ENCODE measurements at places on chromosomes 12 and 14. TPM values are rescaled to one million over a fixed set of nuclear protein-coding genes. Genes with fewer than 3 reads are reported as not detected.

The RBM19 gene
- total RNA-seq = 53.6 TPM

The SRGAP1 gene
- 20.7 TPM for total RNA-seq

The NCAPD2 gene
- total RNA-seq = 56.4 TPM

The BTBD6 gene
- total RNA-seq = 38.2 TPM

The SLC35F4 gene
- total RNA-seq = not detected

The SSTR1 gene
- total RNA-seq = not detected

The HCAR2 gene
- not detected for total RNA-seq

The GSG1 gene
- not detected for total RNA-seq

The LTB4R2 gene
- total RNA-seq = 3.2 TPM

GRCh38 chr12:88243982-88244381 is 101.9 kb downstream of the TMTC3 start:
- no peak for DNase-seq

DNA sequence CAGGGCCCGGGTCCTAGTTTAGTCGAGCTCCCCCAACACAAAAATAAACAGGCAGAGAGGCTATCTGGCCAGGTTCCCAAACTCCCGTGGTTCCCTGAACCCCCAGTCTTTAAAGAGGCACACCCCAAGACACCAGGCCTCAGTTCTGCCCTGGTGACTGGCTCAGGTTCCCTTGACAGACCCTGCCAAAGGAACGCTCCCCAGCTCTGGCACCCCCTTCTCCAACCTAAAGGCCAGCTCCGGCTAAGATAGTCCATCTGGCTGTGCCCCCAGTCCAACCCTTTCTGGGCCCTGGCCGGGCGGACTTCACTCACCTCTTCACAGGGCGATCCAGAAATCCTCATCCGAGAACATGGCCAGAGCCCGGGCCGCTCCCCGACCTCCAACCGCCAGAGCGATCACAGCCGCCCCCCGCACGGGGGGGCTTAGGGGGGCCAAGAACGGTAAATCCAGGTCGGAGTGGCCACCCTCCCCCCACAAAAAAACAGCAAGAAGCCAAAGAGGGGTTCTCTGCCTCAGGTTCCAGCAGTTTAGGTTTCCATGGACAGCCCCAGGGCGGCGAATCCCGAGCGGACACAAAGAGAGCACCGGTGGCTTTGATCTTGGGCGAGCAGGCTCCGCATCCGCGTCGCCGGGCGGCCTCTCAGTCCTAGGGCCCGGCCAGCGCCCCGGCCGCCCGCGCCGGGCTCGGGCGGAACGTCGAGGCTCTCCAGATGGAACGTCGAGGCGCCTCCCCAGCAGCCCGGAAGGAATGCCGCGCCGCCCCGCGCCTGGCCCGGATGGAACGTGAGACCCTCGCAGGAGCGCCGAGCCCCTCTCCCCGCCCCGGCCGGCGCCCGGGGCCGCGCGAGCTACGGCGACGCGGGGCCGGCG is 1.1 kb downstream of the KMT2D start:
- no peak for DNase-seq

- peak; percentile 65 for DNase-seq
These were observed at the start of gene CKB for GRCh38 chr14:103522649-103523574. TSS of gene CKB (minus strand) at chr14:103522830. CDS start at chr14:103522493, 337 bp downstream.

DNA sequence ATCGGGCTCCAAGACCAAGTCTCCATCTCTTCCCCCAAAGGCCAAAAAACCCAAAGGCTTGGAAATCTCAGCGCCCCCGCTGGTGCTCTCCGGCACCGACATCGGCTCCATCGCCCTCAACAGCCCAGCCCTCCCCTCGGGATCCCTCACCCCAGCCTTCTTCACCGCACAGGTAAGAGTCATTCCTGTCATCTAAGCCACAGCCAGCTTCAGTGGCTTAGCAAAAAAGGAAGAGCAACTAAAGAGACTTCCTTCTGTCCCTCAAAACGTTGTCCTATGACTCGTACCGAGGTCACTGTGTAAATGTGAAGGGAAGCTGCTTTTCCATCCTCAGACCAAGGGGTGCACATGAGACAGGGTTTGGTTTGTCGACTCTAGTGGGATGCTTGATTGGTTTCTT is 53.4 kb downstream of the ELK3 start:
- DNase-seq = no peak

GRCh38 chr12:118398940-118399339 is 22.6 kb downstream of the SUDS3 start:
- no peak for DNase-seq

DNA sequence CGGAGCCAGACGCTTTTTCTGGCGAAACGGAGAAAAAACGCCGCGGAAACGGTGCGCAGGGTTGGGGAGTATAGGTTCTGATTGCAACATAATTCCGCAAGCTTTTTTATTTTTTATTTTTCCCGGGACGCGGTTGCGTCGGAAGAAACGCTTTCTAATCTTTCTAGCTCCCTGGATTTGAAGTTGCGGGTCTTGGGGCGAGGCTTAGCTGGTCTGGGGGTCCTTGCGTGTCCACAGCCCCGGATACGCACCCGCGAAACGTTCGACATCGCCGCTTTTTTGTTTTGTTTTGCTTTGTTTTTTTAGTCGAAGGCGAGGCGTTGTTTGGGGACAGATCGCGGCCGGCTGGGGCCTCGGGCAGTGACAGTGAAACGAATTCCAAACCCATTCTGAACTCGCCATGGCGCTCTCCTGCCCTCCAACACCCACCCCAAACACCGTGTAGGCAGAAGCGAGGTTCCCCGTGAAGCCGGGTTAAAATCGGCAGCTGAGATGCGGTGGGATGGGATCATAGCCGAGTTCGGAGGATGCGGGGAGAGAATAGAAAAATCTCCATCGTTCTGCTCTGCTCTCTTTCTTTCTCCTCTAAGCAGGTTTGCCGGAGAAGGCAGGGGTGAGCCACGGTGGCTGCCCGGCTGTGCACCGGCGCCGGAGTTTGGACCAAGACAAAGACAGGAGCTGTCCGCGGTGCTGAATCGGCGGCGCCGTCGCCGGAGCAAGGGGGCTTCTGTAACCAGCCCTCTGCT is 8.1 kb upstream of the LHX5 start:
- no peak for DNase-seq

GRCh38 chr12:66596199-66596598 is 82.7 kb downstream of the GRIP1 start:
- no peak for DNase-seq

GRCh38 chr12:121135320-121135719 is 2.6 kb downstream of the P2RX7 start:
- no peak for DNase-seq

- DNase-seq = peak; percentile 75
These were observed 90.3 kb downstream of the C12orf75 start for GRCh38 chr12:105420659-105421240.

- DNase-seq = no peak
These were observed 365.7 kb upstream of the FKBP4 start for GRCh38 chr12:2429032-2429431.

- peak; percentile 60 for DNase-seq
These were observed 4.3 kb downstream of the DEGS2 start for GRCh38 chr14:100155049-100155621.

DNA sequence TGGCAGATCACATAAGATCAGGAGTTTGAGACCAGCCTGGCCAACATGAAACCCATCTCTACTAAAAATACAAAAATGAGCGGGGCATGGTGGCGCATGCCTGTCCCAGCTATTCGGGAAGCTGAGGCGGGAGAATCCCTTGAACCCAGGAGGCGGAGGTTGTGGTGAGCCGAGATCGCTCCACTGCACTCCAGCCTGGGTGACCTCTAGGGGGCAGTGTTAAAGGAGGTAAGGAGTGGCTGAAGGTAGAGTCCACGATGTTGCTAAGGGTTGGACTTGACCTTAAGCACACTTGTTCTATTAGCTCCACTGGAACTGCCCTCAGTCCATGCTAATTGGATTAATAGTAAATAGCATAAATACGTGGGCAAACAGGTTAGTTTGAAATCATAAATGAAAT is 62.4 kb upstream of the PSMC1 start:
- peak; percentile 44 for DNase-seq

DNA sequence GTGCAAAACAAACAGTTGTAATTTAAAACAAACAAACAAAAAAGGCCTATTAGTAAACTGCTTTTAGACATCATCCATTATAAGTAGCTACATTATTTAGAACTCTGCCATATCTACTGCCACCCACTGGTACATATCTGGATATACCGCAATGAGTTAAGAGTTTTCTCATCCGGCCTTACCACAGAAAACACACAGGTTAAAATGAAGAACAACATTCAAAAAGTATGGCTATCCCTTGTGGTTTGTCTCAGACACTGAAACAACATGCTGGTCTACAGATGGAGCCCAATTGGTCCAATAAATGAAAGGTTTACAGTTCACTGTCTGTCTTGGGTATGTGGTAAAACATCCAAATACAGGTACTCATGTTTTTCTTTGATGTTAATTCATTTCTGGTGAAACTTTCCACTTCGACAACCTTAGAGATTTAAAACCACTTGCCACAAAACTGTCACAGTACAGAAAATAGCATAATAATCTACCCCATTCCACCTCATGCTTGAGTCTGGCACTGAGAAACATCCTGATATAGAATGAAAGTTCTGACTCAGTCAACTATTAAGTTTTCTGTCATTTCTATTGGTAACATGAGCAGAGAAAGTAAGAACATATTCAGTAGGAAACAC is 354.3 kb downstream of the CEP128 start:
- DNase-seq = peak; percentile 54

- no peak for DNase-seq
These were observed 13.0 kb upstream of the TPCN1 start for GRCh38 chr12:113208041-113208934.

DNA sequence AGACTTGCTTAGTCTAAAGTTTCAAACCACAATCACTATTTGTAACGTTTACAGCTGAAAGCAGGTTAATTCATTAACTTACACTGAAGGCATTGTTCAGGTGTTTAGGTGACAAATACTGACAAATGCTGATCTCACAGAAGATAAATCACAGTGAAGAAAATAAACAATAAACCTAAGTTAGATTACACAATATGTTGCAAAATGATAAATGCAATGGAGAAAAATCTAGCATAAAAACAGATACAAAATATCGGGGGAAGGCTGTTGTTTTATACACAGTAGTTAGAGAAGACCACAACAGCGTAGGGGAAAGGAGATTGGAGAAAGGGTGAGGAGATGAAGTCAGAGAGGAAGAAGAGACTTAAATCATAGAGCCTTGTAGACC is 3.0 kb downstream of the SCAF11 start:
- DNase-seq = no peak

GRCh38 chr12:80059875-80060274 is 39.5 kb upstream of the OTOGL start:
- DNase-seq = no peak

- no peak for DNase-seq
These were observed 10.0 kb downstream of the SLC6A13 start for GRCh38 chr12:252636-253035.

- DNase-seq = peak; percentile 39
These were observed 53.4 kb downstream of the SRGAP1 start for GRCh38 chr12:63897931-63898330.

GRCh38 chr14:87102811-87103378 is 890.1 kb downstream of the GALC start:
- DNase-seq = no peak

- no peak for DNase-seq
These were observed 16.0 kb downstream of the RERGL start for GRCh38 chr12:18074001-18074400.

- no peak for DNase-seq
These were observed 248.6 kb upstream of the NOVA1 start for GRCh38 chr14:26846388-26846787.

GRCh38 chr14:63413009-63413408 is 94.3 kb upstream of the GPHB5 start:
- no peak for DNase-seq

- DNase-seq = no peak
These were observed 587 bp upstream of the C12orf75 start for GRCh38 chr12:105329926-105330282.

- no peak for DNase-seq
These were observed 59.4 kb upstream of the FOXN3 start for GRCh38 chr14:89476354-89476896.

- DNase-seq = no peak
These were observed 11.8 kb upstream of the KSR2 start for GRCh38 chr12:117980616-117981015.

DNA sequence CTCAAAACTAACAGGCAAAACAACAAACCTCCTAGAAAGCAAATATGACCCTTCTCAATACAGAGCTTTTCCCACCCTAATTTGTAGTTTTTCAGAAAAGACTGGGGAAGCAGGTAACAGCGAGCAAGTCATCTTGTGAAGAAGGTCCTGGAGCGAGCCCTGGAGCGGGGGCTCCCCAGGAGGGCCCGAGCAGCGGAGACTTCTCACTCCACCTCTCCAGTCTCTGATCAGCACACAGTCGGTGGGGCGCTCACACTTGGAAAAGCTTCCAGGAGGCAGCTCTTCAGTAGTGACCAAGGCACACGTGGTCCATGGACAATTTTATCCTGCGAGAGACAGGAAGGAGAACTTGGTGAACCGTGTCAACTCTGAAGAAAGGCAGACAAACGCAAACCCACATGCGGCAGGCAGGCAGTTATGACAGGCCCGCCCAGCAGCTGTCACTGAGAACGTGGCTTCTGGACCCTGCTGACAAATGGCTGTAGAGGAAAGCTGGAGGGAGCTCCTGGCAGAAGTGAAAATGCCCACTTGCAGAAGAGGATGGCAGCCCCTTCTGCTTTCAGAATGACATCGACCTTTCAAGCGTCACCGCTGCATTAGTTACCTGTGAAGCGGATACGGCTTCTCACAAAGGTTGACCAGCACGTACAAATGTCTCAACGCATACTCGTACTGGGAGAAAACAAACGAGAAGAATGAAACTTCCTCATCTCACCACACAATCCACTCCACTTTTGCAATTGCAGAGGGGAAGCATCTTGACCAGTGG is 44.2 kb downstream of the LGMN start:
- DNase-seq = no peak

GRCh38 chr12:30959110-30959710 is 32.7 kb downstream of the TSPAN11 start:
- DNase-seq = no peak

DNA sequence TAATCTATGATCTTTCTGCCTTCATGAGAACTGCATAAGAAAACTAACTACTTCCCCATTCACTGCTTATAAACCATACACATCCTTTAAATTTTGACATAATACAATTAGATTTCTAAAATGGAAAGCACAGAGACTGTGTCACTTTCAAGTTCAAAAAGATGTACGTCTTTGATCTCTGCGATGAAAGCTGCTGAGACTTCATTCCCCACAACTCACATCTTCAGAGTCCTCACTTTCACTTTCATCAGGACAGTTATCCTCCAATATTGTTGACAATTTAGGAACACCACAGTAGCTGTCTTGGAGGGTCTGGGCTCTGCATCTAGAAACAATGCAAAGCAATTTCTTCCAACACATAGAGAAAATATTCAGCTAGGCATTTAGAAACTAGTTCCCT is 47.9 kb upstream of the KCNC2 start:
- no peak for DNase-seq

DNA sequence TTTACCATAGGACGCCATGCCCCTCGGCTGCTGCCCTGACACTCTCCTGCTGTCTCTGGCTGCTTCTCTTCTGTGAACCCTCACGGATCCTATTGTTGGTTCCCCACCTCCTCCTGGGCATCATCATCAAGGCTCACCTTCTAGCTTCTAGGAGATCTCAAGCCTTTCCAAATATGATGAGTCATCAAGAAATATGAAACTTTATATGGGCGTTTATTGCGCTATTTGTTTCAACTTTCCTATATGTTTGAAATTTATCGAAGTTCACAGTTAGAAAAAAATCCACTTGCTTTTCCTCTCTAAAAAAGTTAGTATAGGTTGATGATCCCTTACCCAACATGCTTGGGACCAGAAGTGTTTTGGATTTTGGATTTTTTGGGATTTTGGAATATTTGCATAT is 2.8 kb upstream of the CRADD start:
- no peak for DNase-seq

- DNase-seq = peak; percentile 50
These were observed 100.5 kb upstream of the SSTR1 start for GRCh38 chr14:38107216-38107631.

- no peak for DNase-seq
These were observed 21.0 kb downstream of the DLK1 start for GRCh38 chr14:100747736-100748135.

Data from SK-MEL-5 (cell line).